HFF-Myc (cell line): ENCODE measurements at places on chromosomes 4 and X.
A peak's percentile ranks its signal among the peaks of the same experiment; 100 is the strongest.

DNA sequence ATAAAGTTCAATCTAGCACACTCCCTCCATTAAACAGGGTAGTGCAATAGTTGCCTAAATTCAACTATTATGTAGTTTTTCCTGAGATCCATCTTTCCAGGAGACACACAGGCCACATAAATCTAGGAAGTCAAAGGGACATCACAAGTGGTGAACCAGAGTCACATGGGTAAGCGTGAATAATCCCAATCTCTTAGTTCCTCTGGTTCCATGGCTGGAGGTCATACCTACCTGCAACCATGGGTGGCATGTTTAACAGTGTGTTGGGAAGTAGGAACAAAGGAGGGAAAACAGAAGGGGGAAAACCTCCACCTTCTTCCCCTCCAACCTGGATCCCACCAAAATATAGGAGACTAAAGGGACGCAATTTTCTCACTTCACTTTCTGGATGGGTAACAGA lies 2651.6 kb downstream of the ARAP2 start:
- DNase-seq = no peak

GRCh38 chrX:39889704-39890103 lies 208.1 kb downstream of the BCOR start:
- no peak for DNase-seq

GRCh38 chr4:169315530-169316343 lies 45.0 kb upstream of the SH3RF1 start:
- DNase-seq = no peak

DNA sequence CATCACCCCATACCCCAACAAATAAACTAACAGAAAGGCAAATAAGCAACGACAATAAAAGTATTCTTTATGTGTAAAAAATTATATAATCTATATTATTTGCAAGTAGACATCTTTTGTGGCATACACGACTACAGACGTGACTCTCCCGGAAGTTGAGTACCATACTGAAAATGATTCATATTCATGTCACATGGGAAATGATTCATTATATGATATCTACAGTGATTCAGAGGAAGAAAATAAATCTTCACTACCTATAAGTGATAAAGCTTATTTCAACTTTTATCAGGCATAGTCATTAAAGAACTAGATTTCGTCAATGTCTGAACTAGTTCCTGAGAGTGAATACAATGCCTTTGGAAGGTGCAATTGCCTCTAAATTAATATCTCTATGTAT lies 4.6 kb upstream of the ANTXR2 start:
- DNase-seq = no peak

DNA sequence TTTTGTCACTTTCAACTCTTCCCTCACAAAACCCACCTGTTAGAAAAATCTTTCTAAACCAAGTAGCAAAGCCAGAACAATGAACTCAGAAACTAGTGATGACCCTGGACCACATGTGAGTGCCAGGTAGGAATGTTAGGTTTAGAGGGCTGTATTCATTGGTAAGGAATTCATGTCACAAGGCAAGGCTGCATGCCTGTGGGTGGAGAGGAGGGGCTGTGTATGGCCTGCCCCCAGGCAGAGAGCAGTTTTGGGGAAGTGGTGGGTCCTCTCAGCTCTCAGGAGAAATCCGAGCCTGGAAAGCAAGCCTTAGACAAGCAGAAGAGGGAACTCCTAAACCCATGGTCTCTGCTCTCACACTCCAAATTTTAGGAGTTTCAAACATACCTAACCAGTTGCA lies 2.4 kb downstream of the RNF175 start:
- DNase-seq = no peak

GRCh38 chr4:120777459-120777858 lies 145.1 kb downstream of the PRDM5 start:
- DNase-seq = no peak

DNA sequence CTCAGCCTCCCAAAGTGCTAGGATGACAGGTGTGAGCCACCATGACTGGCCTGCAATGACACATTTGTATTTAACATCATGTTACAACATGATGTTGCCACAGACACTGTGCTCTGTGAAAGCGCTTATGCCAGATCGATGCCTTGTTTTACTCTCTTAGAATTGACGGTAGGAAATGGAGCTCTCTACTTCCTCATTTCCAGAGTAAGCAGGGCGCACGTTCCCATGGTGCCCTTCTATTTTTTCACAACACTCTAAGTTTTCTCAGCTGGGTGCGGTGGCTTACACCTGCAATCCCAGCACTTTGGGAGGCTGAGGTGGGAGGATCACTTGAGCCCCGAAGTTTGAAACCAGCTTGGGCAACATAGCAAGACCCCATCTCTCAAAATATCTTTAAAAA lies 60.7 kb upstream of the DHRSX start:
- no peak for DNase-seq

- DNase-seq = no peak
Observed at GRCh38 chr4:80461412-80461811, 125.9 kb downstream of the CFAP299 start.

- no peak for DNase-seq
Observed at GRCh38 chr4:67207941-67208441, 337.3 kb downstream of the CENPC start.

DNA sequence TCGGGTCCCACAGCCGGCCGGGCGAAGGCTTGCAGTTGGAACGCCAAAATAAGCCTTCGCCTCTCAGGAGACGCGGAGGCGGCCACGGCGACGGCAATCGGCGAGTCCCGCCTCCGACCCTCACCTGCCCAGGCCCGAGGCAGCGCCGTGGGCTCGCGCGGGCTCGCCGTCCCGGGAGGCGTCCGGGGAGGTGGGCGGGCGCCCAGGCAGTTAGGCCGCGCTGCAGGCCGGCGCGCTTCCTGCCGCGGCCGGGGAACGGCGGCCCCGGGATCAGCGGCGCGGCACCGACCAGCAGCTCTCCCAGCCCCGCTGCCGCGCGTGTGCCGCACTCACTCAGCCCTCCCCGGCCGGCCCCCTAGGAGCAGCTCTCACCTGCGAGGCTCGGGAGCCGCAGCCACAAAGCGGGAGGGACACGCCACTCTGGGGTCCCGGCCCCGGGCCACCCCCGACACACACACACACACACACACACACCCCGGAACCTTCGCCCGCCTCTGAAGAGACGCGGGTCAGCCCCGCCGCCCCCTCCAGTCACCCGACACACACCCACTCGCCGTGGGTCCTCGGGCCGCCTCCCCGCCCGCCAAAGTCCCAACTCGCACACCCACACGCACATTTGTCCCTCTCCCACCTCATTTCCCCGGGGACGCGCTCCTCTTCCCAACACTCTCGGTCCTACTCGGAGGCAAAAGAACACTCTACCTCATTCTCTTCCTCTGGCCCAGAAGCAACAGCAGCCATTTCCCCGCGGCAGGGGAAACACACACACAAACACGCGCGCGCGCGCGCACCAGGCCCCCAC lies at the start of gene CNOT6L:
TSS of gene CNOT6L (minus strand) at position 767 of the 802 bp plus-strand sequence. CDS start at position 707, 60 bp downstream.
- no peak for DNase-seq

GRCh38 chr4:24443200-24443599 lies 141.2 kb downstream of the DHX15 start:
- DNase-seq = no peak

GRCh38 chr4:111040904-111041303 lies 418.0 kb upstream of the PITX2 start:
- no peak for DNase-seq

GRCh38 chr4:157591245-157591644 lies 370.7 kb downstream of the GRIA2 start:
- no peak for DNase-seq

- DNase-seq = peak; percentile 87
Observed at GRCh38 chr4:98641376-98641775, 17.0 kb downstream of the TSPAN5 start.

DNA sequence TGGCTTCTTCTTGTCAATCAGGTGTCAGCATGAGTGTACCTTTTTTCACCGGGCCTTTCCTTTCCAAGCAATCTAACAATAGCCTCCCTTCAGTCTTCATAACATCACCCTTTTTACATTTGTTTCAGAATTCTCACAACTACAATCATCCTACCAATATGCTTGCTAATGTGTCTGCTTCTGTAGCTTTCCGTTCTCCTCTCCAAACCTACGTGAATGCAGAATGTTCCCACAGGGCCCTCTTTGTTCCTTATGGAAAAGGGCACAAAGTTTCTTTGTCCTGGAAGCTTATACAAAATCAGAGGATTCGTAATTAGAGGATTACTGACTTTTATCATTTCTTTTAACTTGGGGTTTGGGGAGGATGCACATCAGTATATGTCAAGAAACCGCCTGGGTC lies 461.8 kb downstream of the CENPC start:
- DNase-seq = no peak

- DNase-seq = no peak
Observed at GRCh38 chr4:8346838-8347605, 77.5 kb downstream of the HTRA3 start.

DNA sequence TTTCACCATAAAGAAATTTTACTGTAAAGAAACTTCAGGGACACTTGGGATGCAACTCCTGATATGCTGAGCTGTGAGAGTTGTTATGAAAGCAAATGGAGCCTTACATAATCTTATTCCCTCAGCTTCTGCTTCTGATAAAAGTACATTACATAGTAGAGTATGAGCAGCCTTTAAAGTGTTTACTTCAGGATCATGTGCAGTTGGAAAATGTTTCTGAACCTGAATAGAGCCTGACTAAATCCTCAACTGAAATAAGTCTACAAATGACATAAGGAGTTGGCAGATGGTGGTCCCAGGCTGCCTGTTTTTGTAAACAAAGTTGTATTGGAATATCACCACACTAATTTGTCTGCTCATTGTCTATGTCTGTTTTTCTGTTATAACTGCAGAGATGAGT lies 19.3 kb downstream of the RASSF6 start:
- DNase-seq = no peak

DNA sequence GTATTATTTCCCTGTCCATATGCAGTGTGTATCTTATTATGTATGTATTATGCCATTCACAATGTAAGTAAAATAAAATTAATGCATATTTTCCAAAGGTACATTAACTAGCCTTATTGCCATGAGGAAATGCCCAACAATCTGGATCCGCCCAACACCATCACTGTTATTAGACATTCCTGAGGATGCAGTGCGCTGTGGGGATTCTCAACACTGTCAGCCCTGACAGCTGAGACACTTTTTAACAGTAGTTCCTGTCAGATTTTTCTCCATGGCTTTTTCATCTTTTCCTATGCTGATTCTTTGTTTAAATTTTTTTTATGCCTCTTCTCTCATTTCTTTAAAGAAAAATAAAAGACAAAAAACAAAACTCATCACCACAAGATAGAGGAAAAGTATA lies 1632.9 kb upstream of the PABPC4L start:
- DNase-seq = no peak

DNA sequence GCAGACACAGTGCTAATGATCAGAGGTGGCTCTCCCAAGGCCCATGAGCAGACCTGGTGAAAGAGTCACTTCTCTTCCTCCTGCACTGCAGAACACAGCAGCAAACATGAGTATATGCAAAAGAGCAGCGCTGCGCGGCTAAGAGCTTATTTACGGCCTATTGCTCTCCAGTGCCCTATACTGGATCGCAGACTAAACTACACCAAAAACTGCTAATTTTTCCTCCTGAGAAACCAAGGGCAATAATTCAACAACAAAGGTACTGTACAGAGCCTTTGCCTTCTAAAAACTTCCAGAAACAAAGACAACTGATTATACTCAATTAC lies 702.5 kb downstream of the ARAP2 start:
- DNase-seq = no peak

- DNase-seq = no peak
Observed at GRCh38 chr4:48960988-48961635, 25.0 kb upstream of the CWH43 start.

GRCh38 chrX:119231936-119232445 lies 4.1 kb upstream of the PGRMC1 start:
- DNase-seq = no peak

DNA sequence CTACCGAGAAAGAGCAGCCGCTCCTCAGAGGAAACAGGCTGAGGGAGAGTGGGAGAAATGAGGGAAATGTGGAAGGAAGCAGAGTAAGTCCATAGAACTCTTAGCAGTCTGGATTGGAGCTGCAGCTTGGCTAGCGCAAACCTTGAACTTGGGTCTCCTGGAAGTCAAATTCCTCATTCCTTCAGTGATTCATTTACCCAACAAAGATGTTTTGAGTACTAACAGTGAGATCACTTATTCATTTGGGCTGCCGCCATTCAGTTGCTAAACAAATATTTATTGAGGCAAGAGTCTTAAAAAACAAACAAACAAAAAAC lies 51.5 kb downstream of the SEL1L3 start:
- no peak for DNase-seq

DNA sequence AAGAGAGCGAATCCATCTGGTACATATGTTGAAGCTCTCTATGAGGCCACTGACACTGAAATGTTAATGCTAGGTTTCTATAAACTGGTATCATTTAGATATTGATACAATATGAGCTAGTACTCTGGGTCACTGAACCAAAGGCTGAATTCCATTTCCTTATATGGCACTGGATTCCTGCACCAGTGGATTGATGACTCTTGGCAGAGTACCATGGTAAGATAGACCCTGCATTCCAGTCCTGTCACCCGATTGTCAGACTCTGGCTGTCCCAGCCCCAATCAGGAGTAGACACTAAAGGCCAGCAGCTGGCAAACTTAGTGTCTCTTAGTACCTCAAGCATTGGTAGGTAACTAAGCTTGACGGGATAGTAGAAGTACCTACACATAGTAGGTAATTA lies 44.0 kb upstream of the EOLA2 start:
- no peak for DNase-seq

DNA sequence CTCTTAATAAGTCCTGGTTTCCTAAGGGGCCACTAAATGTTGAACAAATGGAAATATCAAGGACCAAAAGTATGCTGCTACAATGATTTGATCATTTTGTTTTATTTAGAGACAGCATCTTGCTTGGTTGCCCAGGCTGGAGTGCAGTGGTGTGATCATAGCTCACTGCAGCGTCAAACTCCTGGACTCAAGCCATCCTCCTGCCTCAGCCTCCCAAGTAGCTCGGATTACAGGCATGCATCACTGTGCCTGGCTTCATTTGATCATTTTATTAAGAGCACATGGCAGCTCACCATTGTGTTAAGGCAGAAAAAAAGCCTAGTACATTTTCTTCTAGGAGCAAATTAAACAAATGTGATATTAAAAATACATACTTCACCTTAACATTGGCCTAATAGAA lies 52.7 kb downstream of the DCLK2 start:
- no peak for DNase-seq

- no peak for DNase-seq
Observed at GRCh38 chr4:17809667-17810066, 890 bp downstream of the DCAF16 start.

DNA sequence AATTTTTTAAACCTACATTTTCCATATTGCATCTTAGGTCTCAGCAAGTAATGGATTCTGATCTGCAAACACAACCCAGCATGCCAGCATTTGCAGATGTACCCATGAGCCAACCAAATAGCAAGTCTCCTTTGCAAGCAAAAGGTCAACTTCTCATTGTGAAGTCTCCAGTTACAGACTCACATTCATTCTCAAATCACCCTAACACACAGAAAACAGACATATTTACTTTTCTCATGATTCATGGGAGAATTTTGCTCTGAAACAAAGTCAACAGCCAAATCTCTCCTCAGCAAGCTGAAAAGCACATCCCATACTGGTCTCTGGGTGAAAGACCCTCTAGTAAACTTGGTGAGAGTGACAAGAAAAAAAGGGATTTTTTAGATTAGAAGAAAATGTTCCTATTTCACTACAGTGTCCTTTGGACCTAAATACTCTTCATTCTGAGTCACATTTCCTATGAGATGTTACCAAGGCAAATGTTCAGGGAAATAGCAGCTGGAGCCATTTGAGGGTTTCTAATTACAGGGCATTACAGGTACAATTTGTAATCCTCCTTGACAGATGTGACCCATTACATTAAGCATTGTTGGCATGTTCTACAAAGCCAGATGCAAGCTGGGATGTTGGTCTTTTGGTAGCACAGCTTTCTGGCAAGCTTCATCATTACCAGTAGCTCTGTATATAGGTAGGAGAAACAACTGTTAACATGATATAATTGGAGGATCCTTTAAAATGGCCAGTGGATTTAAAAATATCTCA lies 383.3 kb downstream of the SMARCA1 start:
- DNase-seq = no peak
